ENCODE measurements at places on chromosomes 5 and 9.
A peak's percentile ranks its signal among the peaks of the same experiment; 100 is the strongest.

DNA sequence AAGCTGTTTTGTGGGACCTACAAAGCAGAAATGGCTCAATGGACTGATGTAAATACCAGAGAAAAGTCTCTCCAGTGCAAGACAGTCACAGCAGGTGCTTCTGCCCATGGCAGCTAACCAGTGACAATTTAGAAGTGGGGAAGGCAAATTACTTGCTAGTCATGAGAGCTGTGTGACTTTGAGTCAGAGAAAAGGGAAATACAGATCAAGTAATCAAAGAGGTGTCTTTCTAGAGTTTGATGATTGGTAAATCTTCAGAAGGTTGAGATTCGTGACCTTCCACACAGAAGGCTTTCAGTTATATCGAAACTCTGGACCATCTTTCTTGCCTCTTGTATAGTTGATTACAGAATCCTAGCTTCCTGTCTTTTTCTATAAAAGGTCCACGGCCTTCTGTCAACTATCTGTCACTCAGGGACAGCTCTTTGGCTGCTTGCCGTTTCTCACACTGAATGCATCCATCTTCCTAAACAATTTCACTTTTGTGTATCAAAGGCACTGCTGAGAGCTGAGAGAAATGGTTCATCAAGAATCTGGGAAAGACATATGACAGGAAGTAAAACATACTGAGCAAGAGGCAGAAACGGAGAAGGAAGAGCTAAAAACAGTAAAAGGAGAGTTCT, 993.9 kb upstream of the ACO1 start:
- no peak for ATAC-seq

DNA sequence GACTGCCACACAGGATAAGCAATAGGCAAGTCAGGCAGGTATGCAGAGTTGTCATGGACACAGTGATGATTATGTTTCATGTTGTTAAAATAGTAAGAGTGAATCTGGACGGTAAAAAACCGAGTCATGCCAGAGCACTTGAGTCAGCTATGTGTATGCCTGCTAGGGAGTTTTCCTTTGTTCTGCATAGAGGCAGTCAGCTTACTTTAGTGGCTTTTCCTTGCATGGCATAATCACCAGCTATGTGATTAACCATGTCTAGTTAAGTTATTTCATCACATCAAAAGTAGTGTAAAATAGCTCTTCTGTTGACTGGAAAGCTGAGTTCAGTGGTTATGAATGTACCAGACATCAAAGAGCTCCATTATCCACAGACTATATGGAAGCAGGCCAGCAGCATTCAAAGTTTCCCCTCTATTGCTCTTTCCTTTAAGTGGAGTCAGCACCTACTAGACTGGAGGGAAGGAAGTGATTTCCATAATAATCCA, 989.8 kb downstream of the TLE1 start:
- ATAC-seq = peak; percentile 89

DNA sequence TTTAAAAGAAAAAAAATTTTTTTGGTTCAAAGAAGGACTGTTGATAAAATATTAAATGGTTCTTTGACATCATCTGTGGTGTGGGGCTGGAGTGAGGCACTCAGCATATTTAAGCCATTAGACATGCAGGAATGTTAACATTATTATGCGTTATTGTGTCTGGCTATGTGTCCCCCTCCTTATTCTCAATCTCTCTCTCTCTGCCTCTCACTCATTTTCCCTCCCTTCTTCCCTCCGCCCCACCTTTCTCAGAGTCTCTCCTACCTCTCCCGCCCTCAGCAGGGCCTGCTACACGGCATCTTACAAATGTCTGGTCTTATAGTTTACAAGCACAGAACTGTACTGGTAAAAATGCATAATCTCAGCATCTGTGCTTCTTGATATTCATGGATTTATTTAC, 287.8 kb upstream of the TMEM161B start:
- ATAC-seq = no peak

GRCh38 chr5:53246042-53246836, 136.7 kb upstream of the MOCS2 start:
- no peak for ATAC-seq

- no peak for ATAC-seq
These were observed 34.4 kb upstream of the PALM2AKAP2 start for GRCh38 chr9:109745335-109746283.

GRCh38 chr9:5629312-5630080, 589 bp downstream of the RIC1 start:
- peak; percentile 22 for ATAC-seq

GRCh38 chr5:43498581-43498980, 14.9 kb upstream of the TMEM267 start:
- ATAC-seq = peak; percentile 68

- ATAC-seq = no peak
These were observed 384.5 kb downstream of the IRX1 start for GRCh38 chr5:3980156-3980555.

DNA sequence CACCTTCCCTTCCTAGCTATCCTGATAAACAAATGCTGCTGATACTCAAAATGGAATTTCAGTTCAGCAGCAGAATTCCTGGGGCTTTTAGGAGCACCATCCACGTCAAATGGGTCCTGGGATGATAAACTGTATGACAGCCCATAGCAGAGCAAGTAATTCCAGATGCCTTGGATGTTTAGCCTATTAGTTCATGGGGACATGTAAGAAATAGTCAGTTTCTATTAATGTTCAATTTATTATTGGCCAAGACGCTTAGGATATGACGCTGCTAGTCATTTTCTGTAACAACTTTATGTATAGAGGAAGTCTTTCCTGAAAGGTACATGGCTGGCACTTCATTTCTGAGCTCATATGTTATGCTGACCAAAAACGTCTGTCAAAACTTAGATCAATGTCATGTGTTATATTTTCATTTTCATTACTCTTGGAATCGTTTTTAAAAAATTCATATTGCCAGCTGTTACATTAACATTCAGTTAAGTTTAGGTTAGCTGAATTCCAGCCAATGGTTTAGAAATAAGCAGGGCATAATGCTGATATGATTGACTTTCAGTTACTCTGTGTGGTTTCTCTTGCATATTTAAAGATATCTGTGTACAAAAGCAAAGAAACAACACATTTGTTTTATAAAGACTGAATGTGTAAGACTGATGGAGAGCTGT, 243.8 kb downstream of the CSNK1G3 start:
- no peak for ATAC-seq

DNA sequence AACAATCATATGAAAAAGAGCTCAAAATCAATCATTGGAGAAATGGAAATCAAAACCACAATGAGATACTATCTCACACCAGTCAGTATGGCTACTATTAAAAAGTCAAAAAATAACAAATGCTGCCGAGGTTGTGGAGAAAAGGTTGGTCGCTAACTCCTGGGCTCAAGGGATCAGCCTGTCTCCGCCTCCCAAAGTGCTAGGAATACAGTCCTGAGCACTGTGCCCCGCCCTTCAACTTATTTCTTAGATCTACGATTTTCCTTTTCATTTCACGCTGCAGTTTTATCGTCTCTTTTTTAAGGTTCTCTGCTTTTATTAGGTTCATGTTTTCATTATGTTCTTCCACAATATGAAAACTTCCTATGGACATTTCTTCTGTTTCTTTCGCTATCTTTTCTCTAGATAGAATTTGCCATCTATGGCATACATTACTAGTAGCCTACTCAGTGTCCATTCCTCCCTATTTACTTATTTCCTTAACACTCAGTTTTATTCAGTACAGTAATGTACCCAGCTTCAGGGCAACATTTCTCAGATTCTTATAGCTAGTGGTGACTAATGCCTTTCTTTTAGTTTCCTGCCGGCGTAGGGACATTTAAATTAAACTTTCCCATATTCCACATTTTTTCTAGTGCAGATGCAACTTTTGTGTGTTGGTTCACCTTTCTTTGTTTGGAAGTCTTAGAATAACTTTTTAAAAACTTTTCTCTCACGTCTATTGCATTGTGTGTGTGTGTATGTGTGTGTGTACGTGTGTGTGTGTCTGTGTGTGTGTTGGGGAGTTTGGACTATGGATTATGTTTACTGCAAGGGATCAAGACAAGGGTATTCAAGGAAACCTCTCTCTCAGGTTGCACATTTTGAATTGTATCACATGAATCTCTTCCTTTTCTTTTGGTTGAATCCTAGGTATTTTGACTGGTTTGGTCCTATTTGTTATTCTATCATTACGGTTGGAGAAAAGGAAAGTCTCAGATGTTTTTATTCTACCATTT, 21.6 kb upstream of the FBN2 start:
- ATAC-seq = no peak

- ATAC-seq = peak; percentile 67
These were observed 41.6 kb upstream of the LCP2 start for GRCh38 chr5:170338933-170339779.

- ATAC-seq = no peak
These were observed 458.3 kb downstream of the SPOCK1 start for GRCh38 chr5:137040641-137041340.

DNA sequence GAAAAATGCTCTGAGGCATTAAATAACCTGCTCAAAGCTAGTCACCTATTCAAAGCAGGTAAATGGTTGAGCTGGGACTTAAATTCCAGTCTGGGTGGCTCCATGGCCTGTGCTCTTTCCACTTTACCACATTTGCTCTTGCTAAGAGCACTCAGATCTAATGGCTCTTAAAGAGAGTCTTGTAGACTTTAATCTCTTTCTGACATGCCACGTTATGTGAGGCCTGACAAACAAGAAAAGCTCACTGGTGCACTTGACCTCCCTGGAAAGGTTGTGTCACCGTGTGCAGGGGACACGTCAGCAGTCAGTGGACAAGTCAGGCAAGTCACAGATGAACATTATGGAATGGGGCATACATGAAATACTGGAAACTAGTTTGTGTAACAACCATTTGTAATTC, 129.9 kb upstream of the RPS23 start:
- ATAC-seq = peak; percentile 81

- peak; percentile 11 for ATAC-seq
These were observed 152.9 kb upstream of the PHYKPL start for GRCh38 chr5:178385496-178385890.
